ENCODE measurements at places on chromosomes 2 and 18.

- DNase-seq = no peak
Observed at GRCh38 chr2:241931976-241932898, 62.7 kb downstream of the RTP5 start.

DNA sequence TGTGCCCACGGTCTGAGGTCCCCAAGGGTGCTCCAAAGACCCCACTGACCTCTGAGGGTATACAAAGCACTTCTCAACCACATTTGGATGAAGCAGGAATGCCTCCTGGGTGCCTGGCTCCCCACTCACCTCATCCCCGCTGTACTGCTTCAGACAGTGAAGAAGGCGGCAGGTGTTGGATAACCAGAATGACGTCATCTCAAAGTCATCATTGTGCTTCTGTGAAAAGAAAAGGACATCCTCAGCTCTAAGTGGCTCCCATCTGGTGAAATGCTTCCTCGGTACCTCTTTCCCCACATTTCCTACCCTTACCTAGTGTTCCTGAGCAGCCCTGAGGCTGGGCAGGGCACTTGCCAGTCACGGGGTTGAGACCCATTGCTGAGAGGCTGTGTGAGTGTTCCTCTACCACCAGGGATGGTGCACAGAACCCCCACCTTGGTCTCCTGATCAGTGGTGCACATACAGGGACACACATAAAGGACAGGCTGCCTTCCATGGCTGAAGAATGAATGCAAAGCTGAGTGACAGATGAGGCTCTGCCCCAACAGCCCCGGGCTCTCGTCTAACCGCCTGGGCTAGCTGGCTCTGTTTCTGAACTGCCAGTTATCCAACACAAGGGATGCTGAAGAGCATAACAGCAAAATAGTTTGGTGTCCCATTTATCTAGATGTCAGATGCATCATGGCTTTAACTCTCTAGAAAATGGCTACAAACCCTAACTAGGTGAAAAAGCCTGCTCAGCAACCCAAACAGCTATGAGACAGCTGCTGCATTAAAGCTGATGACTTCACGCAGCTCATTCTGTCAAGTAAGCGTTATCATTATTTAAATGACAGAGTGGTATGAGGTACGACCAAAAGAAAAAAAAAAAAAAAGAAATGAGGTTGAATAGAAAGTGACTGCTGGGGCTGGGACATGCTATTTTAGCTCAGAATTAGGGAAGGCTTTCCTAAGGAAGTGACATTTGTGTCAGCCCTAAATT, 28.2 kb upstream of the ACAA2 start:
- DNase-seq = no peak

DNA sequence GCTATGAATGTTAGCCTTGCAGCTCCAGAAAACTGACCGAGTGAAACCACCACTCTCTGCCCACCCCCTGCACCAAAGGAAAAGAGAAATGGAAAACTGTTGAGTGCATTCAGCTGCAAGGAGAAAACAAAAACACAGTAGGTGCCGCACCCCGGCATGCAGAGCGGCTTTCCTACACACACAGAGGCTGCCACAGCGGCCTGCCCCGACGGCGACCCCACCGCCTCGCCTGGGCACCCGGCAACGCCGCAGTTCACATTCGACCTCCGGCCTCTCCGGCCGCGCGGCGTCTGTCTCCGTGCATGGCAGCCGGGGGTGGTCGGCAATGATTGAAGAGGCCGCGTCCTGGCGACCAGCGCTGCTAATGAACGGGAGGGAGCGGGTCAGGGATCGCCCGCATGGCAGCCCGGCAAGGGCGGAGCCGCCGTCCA, 417.1 kb upstream of the SALL3 start:
- no peak for DNase-seq

DNA sequence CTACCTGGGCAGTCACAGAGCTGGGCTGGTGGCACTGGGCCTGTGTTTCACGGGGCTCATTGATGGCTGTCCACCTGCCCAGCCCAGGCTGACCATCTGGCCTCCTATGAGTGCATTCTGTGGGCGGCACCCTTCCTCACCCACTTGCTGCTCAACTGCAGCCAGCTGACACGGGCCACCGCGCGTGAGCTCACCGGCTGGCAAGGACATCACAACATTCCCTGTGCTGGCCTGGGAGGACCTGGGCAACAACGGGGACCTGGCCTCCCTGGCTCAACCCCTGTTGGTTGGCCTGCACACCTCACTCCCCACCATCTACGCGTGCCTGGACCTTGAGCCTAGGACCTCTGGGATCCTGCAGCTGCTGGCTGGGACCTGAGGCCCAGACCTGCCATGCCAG, 98.2 kb upstream of the DTNA start:
- no peak for DNase-seq

DNA sequence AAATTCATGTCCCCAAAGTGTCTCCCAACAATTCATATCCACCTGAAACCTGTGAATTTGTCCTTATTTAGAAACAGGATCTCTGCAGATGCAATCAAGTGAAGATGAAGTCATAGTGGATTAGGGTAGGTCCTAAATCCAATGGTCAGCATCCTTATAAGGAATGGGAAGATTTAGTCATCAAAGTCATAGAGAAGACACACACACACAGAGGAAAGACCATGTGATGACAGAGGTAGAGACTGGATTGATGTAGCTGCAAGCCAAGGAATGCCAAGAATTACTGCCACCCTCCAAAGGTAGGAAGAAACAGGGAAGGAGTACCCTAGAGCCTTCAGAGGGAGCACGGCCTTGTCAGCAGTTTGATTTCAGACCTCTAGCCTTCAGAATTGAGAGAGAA, 17.7 kb downstream of the ADD2 start:
- DNase-seq = no peak

All from CD4-positive, alpha-beta memory T cell (primary cell).